ENCODE measurements at places on chromosomes 5 and 9.

GRCh38 chr9:13873203-13873602, 440.7 kb downstream of the NFIB start:
- no peak for DNase-seq

GRCh38 chr5:99441235-99441634, 512.4 kb upstream of the CHD1 start:
- DNase-seq = no peak

DNA sequence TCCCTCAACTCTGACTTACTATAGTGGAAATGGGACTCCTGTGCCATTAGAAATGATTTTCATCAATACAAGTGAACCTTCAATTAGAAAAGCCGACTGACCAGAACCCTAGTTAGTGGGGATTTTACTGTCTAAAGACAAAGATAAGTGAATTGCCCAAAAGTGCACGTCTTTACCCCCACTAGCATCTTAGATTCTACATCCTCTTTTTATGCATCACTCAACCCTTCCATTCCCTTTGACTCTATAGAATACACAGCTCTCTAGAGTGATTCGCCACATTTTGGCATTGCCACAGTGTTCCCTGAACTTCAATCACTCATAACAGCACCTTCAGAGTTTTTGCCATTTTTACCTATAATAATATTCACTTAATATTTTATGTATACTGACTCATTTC, 226.6 kb downstream of the EBF1 start:
- no peak for DNase-seq

DNA sequence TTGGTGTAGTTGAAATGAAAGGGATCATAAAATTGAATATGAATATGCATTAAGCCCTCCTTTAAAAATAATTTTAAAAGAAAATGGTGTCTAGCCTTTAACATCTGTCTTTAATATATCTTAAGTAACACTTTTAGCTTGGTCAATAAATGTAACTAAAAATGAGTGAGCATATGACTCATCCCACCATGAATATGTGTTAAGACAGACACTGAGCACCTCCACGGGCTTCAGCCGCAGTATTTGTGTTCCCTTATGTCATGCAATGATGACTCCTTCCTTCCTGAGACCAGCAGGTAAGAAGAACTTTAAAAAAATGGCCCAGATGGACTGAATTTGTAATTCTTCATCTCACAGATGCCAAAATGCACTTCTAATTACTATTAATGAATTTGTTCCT, 563.2 kb downstream of the NR2F1-AS1 start:
- DNase-seq = peak; percentile 77

- peak; percentile 21 for DNase-seq
Measured at GRCh38 chr5:82183828-82184227, 94.3 kb downstream of the RPS23 start.

GRCh38 chr5:6328173-6328572, 50.2 kb downstream of the MED10 start:
- DNase-seq = peak; percentile 19

DNA sequence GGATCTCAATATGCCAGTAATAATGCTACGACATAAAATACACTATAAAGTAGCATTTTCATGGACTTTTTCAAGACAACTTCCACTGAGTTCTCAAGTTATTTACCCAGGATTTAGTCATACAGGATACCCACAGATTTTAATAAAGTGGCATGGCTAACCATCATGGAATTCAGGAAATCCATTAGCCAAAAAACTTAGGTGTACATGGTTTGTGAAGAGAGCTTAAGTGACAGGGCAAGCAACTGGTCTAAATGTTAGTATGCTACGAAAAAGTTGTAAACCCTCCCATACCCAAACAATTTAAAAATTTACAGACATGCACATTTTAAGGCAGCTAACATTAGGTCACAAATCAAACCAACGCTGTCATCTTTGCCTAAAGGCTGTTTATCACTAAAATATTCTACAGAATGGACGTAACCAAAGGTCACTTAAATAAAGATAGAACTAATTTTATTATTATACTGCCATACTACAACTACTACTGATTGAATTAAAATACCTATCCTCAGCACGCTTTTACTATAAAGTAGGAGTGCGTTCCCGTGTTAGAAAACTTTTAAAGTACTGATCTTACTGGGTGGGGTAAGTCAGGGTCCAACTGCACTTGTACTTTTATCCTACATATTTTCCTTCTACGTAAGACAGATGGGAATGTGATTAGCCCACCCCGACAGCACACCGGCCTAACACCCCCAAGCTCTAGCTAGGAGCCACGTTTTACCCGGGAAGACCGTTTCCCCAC, 1.1 kb downstream of the UBTD2 start:
- DNase-seq = peak; percentile 35

- DNase-seq = no peak
Measured at GRCh38 chr5:67515020-67515689, 318.6 kb upstream of the CD180 start.

DNA sequence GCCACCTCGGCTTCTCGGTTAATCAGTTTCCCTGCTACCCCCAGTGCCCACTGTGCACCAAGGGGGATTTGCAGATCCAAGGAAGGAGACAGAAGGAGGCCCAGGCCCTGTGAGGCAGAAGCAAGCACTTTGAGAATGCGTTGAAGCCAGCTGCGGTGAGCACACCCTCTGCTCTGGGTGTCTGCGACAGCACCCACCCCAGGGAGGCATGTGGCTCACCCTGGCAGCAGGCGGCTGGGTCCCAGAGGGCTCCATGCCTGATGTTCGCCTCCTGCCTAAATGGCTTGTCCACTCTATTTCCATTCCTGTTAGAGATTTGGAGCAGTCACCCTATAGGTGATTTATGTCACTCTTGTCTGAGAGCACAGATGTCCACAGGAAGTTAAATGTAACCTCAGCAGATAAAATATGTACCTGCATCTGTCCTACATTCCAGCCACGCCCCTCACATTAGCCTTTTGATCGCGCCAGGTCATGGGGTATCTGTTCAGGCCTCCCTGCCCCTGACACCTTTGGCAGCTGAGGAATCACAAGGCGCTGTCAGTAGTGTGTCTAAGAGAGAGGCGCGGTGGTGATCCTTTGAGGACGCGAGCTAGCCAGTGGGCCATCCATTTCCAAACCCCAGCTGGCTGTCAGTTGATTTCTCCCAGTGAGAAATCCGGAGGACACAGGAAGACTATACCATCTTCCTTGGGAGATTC, 28.1 kb downstream of the PTGES2 start:
- peak; percentile 24 for DNase-seq

- no peak for DNase-seq
Measured at GRCh38 chr9:128902351-128903078, 18.3 kb upstream of the PHYHD1 start.
